Cerebellar cortex (tissue), 1 donor: ENCODE measurements at places on chromosomes 6 and 20.

DNA sequence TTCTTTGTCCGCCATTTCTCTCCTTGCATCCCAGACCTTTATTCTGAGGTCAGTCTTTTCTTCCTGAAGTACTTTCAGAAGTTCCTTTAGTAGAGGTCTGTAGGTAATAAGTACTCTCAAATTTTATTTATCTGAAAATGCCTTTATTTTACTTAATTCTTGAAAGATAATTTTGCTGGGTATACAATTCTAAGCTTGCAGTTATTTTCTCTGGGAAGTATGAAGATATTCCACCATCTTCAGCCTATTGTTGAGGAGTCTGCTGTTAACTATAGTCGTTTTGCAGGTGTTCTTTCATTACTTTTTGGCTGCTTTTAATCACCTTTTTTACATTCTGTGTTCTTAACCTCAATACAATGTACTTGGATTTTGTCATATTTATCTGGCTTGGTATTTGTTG lies 13.5 kb upstream of the FNDC1 start:
- no peak for DNase-seq

GRCh38 chr20:63737695-63737944 lies 1.2 kb downstream of the LIME1 start:
- no peak for DNase-seq

DNA sequence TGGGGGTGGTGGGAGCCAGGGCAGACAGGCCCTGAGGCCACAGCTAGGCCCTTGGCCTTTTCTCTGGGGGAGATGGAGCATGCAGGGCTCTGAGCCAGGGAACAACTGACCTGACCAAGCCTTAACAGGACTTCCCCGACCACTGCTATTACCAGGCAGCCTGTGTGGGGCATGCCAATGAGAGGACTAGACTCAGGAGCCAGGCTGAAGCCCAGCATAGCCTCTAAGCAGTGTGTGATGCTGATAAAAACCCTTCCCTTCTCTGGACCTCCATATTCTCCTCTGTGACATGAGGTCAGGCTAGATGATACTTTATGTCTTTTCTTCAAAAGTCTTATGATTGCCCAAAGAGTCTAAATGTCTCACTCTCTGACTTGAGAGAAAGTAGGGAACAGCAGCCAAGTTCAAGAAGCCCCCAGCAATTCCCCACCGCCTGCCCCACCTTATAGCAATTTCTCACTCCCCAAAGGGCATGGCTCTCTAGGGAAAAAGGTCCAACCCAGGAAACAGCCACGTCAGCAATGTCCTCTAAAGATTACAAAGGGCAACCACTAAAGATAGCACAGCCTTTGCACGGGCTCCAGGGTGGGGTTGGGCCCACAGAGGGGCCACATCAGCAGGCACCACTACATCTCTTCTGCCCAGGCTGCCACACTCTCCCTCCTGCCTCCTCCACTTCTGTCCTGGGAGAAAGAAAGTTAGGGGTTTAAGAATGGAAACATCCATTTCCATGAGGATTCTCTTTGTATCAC lies 71.3 kb downstream of the TRERF1 start:
- DNase-seq = no peak

DNA sequence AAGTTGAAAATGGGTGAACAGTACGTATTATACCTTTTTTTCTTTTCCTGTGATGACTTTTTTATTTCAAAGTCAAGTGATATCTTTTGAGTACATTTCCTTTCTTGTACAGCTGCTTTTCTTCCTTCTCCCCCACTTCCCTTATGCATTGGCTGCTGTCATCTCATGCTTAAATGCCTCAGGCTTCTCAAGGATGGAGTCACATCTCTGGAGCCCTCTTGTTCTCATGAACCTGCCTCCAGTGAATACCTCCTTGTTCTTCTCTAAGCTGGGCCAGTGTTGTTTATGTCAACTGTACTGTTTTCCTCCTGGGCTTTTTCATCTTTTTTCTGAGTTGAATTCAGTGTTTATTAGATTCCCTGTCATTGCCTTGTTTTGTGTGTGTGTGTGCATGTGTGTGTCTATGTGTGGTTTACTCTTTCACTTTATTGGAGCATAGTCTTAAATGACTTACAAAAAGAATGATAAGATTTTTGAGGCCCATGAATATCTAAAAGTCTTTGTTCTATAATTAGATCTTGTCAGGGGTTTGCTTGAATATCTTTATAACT lies 23.6 kb downstream of the STXBP5 start:
- DNase-seq = no peak

DNA sequence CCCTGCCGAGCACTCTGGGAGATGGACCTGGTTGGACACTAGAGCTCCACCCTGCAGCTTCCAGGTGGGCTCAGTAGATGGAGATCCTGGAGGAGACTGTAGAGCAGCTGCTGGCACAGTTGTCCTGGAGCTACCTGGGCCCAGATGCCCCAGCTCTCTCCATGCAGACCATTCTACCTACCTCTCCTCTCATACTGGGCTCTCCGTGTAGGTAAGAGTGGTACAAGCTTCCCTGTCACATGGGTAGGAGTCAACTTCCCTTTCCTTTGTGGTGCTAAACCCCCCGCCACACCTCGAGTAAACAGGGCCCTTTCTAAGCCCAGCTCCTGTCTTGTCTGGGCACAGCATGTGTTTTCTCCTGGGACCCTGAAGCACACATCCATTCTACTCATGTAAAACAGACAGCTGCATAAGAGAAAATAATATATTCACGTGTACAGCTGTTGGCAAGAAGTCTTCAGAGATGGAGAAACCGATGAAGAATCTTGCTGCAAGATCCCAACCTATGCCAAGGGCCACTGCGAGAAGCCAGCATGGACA lies 108.1 kb upstream of the DUSP22 start:
- DNase-seq = no peak

DNA sequence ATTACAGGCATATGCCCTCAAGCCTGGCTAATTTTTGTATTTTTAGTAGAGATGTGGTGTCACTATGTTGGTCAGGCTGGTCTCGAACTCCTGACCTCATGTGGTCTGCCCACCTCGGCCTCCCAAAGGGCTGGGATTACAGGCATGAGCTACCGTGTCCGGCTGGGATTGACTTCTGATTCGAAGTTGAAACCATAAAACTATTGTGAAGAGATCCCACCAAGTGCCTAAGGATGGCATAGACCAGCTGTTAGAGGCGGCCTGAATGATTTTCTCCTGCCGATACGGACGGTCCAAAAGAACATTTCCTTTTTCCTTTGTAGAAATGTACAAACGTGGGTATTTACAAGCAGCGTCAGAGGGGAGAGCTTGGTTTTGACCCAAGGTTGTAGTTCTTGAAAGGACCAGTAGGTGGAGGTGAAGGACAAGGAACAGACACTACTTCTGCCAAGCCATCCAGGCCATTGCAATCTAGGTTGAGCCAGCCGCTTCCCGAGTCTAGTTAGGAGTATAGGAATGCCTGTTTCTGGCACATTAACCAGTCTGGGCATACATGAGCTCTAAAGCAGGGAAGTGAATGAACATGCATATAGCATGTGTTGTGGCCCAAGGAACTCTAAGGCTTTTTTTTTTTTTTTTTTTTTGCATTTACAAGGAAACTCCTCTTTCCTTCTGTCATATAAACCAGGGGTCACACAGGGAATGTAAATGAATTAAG lies 29.0 kb downstream of the MOCS3 start:
- DNase-seq = peak; percentile 93

DNA sequence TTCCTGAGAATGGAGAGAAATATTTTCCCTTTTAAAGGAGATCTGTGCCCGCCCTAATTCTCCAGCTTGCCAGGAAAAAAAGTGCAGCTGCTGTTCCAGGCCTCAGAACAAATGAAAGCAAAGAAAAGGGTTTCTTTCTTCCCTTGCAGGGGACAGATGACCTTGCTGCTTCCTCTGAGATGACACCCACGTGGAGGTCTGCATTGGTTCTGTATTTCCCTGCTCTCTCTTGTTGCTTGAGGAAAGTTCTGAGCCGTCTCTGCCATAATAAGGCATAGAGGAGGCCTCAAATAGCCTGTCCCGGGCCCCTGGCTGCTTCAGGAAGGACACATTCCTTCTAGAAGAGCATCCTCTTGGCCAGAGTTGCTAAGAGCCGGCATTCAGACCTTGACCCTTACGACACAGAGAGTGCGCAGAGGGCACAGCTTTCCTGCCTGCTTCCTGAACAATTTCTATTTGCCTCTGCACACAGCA lies 501.8 kb upstream of the SULF2 start:
- DNase-seq = no peak

- DNase-seq = no peak
These were observed 177.7 kb downstream of the FARS2 start for GRCh38 chr6:5438922-5439584.

- DNase-seq = no peak
These were observed 190.2 kb downstream of the MOXD1 start for GRCh38 chr6:132210886-132211563.

DNA sequence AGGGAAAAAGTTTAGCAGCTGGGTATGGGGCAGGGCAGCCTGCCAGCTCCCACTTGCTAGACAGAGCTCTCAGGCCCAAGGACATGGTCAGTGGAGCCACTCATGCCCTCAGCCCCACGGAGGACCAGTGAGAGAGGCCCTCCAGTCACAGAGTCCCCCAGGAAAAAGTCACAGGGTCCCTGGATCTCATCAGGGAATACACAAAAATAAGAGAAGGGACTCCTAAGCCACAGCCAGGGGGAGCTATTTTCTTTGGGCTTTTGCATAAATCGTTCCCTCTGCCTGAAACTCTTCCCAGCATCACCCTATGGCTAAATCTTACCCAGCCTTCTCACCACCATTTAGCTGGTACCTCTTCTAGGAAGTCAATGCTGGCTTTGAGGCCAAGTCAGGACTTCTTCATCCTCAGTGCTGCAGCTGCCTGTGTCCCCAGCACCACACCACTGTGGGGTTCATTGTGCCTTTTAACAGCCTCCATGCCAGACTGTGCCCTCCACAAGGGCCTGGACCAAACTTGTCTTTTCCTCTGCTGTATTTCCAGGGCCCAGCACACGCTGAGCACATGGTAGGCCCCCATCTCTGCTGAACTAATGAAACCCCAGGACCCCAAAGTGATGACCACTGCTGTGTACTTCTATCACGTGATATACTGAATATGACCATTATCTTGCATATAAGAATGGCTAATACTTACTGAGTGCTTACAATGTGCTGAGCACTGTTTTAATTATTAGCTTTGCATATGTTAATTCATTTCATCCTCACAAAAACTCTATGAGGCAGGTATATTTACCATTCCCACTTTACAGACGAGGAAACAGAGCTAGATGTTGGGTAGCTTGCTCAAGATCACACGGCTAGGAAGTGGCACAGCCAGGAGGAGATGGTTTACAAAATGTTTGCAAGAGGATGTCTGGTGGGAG lies 2.0 kb downstream of the ZNF335 start:
- DNase-seq = peak; percentile 84

GRCh38 chr20:62177307-62177706 lies 5.5 kb upstream of the MTG2 start:
- no peak for DNase-seq

DNA sequence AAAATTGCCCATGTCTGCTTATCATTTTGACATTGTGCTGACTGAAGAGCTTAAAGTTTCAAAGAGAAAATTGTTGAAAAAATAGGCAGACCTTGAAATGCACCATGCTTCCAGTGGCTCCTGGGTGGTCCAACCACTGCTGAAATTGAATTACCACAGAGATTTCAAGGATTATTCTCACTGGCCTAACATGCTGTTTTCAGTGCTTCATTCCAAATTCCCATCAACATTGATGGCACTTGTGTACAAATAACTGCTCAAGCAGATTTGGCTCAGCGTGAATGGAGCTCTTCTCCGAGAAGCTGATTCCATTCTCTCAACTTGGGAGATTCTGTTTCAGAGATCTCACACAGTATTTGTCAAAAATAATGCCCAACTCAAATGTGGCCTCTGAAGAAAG lies 75.5 kb downstream of the LAMA4 start:
- DNase-seq = no peak

- no peak for DNase-seq
These were observed 83.3 kb downstream of the FUT9 start for GRCh38 chr6:96099069-96099468.

DNA sequence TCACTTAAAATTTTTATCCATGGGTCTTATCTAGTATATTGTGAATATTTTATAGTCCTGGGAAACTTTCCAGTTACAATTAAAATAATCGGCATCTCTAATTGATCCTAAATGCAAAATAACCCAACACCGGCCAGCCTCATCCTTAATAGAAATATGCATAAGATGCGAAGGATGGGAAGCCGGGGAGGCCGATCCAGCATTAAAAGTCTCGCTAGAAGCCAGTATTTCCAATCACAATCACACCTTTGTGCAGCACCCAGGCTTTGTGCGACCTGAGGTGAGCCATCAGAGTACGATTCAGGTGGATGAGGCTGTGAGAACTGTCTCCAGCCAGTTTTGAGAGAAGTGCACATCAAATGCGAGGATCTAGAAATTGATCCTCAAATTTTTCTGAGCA lies 65.4 kb downstream of the EZR start:
- DNase-seq = no peak

GRCh38 chr6:157464653-157465535 lies 83.9 kb downstream of the ZDHHC14 start:
- peak; percentile 38 for DNase-seq

GRCh38 chr20:152131-152530 lies 5.1 kb upstream of the DEFB127 start:
- no peak for DNase-seq

DNA sequence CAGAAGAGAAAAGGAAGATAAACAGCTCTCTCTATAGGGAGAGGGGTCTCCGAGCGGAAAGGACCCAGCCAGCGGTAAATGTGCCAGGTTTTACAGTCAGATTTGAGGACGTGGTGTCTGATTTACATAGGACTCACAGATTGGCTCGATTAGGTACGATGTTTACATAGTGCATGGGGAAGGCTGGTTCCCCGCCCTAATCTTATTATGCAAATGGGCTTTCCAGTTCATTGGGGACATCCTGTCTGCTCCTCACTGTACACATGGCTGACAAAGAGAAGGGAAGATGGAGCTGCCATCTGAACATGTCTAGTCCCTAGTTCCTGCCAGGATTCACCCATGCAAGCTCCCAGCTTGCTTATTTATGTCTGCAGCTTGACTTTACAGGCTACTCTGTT lies 119.9 kb downstream of the RNF144B start:
- DNase-seq = peak; percentile 5

GRCh38 chr20:57913156-57913930 lies 203.5 kb upstream of the PMEPA1 start:
- no peak for DNase-seq

GRCh38 chr6:53095716-53096115 lies 30.5 kb downstream of the FBXO9 start:
- DNase-seq = no peak

DNA sequence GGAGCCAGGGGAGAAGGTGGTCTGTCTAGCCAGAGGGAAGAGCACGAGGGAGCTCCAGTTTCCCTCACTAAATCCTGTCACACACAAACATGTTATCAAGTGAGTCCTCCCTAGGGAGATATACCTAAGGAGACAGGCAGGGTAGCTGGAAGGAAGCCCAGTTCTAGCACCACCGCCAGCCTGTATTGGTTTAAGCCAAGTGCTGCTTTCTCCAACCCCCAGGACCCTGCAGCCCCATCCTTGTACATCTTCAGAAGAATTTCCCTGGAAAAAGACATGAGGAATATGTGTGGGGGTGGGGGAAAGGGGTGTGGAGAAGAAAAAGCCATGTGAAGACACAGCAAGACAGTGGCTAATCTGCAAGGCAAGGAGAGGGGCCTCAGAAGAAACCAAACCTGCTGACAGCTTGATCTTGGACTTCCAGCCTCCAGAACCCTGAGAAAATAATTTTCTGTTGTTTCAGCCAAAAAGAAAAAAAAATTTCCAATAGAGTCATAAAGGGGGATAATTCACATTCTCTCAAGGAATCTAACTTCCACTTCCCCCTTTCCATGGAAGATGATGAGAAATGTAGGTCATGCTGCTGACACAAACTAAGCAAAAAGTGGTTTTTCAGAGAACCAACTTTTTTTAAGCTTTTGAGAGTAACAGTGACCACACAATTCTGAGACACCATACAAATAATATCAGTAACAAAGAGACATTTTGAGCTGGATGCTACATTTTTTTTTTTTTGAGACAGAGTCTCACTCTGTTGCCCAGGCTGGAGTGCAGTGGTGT lies 103.2 kb upstream of the PRDM1 start:
- DNase-seq = no peak
